ENCODE measurements at places on chromosomes 3 and 15.

GRCh38 chr15:34318277-34319079 is 19.1 kb downstream of the SLC12A6 start:
- DNase-seq: peak; percentile 28

GRCh38 chr3:65836047-65836446 is 202.7 kb downstream of the MAGI1 start:
- peak; percentile 53 for DNase-seq

DNA sequence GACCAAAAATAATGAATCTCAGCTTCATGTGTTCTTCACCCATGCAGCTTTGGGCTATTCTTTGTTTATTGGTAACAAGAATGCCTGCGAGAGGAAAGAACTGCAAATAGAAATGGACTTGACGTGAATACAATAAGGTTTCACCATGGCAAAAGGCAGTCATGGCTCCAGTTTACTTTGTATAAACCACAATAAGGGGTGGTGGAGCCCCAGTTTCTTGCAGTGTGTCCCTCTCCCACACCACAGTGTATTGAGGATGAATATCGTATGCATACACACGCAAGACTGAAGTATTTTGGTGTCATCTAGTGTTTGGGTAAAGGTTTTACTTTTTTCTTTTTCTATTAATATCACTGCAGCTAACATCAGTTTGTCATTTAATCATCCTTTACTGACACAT is 159.7 kb upstream of the CNTN4 start:
- DNase-seq: no peak

GRCh38 chr15:71730277-71731144 is 79.8 kb upstream of the NR2E3 start:
- DNase-seq: peak; percentile 47

DNA sequence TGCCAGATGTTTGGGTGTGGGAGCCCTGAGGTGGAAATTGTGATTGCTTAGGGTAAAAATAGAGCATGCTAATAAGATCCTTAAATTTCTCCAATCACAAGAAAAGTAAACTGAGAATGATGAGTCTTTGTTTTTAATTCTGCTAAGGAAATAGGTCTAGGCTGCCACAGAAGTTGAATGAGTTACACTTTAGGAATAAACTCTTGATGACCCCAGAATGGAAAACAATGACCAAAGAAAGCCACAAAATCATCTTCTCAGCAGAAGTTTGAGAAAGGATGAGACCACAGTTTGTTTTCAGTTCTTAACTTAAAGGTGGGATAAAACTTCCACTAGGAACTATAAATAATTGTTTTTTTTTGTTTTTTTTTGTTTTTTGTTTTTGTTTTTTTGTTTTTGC is 164.6 kb upstream of the BCL6 start:
- DNase-seq: no peak

DNA sequence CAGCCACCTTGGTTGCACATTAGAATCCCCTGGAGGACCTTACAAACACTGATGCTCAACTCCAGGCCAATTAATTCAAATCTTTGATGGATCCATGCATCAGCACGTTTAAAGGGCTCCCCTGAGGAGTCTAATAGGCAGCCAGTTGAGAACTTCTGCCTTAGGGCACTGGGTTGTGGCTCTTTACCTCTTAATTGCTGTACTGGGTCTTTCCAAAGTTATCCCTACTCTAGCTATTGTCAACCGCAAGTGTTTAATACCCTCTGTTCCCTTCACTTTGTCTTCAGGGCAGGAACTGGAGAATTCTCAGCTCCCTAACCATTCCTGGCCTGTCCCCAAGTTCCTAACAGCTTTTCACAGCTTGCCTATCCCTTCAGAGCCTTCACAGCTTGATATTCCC is 15.0 kb upstream of the FAM174B start:
- DNase-seq: no peak

- DNase-seq: no peak
These were observed 83.0 kb upstream of the NAALADL2 start for GRCh38 chr3:174776123-174776522.

- no peak for DNase-seq
These were observed 394.1 kb downstream of the TUSC7 start for GRCh38 chr3:117103675-117104074.

DNA sequence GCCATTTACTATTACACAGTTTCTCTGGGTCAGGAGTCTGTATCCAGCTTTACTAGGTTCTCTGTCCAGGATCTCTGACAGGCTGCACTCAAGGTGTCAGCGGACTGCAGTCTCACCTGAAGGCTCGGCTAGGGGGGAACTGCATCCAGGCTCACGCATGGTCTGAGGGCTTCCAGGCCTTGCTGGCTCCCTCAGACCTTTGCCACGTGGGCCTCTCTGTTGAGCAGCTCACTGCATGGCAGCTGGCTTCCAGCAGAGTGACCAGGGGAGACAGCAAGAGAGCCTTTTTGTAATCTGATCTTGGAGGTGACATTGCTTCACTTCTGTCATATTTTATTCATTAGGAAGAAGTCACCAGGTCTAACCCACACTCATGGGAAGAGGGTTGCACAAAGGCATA is 152.3 kb downstream of the CACNA2D3 start:
- DNase-seq: no peak

GRCh38 chr3:25427563-25427941 is 511 bp upstream of the RARB start:
- DNase-seq: no peak

DNA sequence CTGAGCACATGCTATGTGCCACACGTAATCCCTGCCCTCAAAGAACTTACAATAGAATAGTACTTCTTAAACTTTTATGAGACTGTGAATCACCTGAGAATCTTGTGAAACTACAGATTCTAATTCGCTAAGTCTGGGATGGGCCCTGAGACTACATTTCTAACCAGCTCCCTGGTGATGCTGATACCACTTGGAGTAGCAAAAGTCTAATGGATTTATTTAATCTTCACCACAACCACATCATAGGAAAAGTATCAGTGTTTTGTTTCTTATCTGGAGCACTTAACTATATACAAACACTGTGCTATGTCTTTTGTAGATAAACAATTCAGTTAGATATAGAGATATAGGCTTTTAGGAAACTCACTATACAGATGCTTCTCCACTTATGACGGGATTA is 23.8 kb upstream of the TCF12 start:
- no peak for DNase-seq

GRCh38 chr15:31930967-31931366 is 99.3 kb upstream of the CHRNA7 start:
- no peak for DNase-seq

DNA sequence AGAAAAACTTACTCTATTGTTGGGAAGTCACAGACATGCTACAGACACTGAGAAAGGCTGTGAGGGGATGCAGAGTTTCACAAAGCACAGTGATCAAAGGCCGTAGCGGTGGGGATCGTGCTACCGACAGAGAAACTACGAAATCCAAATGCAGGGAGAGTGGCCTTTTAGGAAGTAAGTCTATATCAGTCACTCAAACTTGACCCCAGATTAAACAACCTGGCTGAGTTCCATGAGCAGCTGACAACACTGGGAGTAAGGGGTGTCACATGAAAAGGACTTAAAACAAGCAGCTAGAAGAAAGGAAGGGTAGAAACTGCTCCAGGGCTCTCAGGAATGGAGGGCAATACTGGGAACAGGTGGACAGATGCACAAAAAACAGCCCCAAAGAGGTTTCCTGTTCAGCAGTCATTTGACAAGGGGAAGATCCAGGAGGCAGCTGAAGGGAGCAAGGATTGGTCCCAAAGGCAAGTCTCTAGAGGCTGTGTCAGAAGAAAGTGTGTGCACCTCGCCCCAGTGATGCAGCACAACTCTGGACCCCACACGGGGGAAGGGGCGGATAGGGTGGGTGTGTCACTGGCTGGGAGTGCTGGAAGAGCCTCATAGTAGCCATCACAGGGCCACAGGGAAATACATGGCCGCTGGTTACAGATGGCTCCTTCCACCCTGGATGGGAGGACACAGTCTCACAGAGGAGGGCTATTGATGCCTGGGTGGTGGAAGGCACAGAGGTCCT is 20.3 kb upstream of the HDAC11 start:
- DNase-seq: no peak

GRCh38 chr15:80584973-80585525 is 110.1 kb upstream of the ABHD17C start:
- no peak for DNase-seq

DNA sequence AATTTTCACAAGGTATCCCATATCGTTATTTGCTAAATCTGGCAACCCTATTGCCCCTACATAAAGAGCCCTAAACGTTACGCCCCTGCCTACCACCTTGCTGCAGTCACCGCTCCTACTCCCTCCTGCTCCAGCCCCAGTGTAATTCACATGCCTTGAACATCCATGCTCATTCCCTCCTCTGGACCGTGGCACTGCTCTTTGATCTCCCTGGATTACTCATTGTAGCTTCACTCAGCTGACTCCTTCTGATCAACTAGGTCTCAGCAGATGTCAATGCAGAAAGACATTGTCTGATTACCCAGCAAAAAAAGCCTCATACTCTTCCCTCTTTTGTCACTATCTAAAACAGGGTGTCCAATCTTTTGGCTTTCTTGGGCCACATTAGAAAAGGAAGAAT is 40.7 kb upstream of the KBTBD8 start:
- DNase-seq: no peak

DNA sequence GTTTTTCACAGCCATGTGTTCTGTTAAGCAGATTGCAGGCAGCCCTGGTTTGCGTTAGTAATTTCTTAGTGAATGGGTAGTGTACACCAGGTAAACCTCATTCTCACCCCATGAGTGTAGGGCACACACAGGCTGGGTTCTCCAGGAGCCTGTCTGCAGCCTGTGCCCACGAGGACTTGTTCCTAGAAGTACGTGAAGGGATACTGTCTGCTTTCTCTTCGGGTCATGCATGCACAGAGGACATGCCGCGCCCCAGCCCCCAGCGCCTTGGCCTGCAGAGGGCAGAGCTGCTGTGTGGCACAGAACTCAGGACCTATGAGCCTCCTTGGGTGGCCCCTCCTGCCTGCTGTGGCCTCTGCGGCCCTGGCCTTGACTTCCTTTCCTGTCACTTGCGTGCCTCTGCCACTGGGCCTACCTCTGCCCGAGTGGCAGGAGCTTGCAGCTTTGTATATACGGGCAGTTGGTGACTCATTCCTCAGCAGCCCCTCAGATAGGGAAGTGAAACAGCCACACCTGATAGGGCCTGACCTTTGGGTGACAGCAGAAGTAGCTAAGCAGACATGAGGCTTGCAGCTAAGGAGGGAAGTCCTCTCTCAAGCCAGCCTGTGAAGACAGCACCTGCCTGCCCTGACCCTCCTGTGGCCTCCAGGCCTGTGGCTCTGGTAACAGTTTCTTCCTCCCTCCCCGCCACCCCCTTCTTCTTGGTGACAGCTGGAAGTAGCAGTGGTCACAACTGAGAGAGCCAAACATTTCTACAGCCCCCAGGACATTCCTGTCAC is 19.5 kb downstream of the PPCDC start:
- DNase-seq: peak; percentile 97

- no peak for DNase-seq
These were observed 1.1 kb upstream of the NPHP3 start for GRCh38 chr3:132723024-132723950.

GRCh38 chr3:109985943-109986555 is 648.7 kb upstream of the DPPA4 start:
- no peak for DNase-seq

- no peak for DNase-seq
These were observed 6.0 kb downstream of the KLF13 start for GRCh38 chr15:31332681-31333071.

GRCh38 chr3:61761694-61762430 is 200.5 kb downstream of the PTPRG start:
- no peak for DNase-seq

DNA sequence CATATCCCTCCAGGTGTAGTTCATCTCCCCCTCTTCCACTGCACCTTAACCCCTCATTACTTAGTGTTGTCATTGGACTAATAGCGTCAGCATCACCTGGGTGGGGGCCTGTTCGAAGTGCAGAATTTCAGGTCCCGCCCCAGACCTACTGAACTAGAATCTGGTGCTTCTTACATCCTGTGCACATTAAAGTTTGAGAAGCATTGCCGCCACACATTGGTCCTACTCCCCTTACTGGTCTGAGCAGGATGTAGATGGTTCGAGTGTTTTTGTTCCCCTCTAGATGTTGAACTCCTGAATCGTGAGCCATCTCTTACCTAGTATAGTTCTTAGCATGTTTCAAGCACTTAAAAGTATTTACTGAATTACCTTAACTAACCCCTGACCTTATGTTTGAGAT is 13.2 kb downstream of the KLHL18 start:
- no peak for DNase-seq

- no peak for DNase-seq
These were observed 792.1 kb upstream of the LMCD1 start for GRCh38 chr3:7709376-7710082.

DNA sequence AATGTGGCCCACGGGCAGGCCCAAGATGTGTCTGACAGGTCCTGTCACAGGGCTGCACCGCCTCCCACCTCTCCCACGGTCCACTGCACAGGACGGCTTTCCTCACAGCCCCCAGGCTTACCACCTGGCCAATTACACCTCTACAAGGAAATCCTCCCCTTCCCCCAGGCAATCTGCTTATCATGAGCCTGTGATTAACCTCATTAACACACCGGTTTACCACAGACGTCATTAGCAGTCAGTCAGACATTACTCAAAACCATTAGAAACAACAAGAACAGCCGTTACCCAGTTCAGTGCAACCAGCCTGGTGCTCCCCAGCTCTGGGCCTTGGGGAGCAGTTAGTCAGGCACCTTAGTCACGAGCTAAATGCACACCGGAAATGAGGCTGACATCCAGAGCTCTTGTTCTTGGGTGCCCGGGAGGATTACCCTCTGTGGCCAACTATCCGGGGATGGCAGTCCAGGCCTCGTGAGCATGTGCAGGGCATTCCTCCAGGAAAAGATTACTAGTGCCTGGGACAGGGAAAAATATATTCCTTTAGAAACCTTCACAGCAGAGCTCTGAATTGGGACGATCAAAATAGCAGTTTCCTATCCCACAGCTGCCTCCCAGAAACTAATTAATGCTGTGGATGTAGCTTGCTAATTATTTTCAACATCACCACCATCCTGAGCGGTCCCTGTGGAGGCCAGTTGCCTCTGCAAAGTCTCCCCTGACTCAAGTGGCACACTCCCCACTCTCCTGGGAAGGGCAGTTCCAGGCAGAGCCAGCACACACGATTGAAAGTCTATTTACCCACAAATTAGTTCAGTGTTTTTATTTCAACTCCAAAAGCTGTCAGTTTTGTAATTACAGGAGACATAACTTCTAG is 117.4 kb upstream of the ZBED2 start:
- DNase-seq: peak; percentile 78

- no peak for DNase-seq
These were observed 15.4 kb upstream of the TRIM59 start for GRCh38 chr3:160464971-160465370.

DNA sequence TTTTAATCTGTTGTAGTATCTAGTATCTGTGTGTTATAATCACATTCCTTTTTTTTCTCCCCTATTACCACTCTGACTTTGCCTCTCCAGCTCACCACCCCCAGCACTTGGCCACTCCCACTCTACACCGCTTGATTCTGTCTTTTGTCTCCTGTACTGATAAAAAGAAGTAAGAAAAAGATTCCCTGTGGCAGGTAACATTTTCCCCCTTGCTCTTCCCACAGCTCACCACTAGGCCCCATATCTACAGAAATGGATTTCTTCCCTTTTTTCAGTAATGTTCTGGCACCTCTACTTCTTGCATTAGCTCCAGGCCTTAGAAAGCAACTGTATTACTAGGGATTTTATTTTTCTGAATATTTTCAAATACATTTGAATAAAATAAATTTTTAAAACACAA is 25.6 kb downstream of the KCNH8 start:
- no peak for DNase-seq

GRCh38 chr3:11618904-11619303 is 24.8 kb downstream of the VGLL4 start:
- DNase-seq: no peak

- no peak for DNase-seq
These were observed 101.5 kb upstream of the CBLB start for GRCh38 chr3:105970283-105970682.

Data from RCC 7860 (cell line).